ENCODE measurements at places on chromosomes 3 and 15. TPM values are rescaled to one million over a fixed set of nuclear protein-coding genes. Genes with fewer than 3 reads are reported as not detected.

GRCh38 chr15:85440451-85440850, 60.0 kb downstream of the AKAP13 start:
- no peak overlapping the region for H3K4me3 ChIP-seq
- no peaks in the 10 kb centered on the region for H3K36me3 ChIP-seq
- no peak overlapping the region for H3K27ac ChIP-seq
- H3K4me1 ChIP-seq = peaks cover 28% of the 10 kb centered on the region

DNA sequence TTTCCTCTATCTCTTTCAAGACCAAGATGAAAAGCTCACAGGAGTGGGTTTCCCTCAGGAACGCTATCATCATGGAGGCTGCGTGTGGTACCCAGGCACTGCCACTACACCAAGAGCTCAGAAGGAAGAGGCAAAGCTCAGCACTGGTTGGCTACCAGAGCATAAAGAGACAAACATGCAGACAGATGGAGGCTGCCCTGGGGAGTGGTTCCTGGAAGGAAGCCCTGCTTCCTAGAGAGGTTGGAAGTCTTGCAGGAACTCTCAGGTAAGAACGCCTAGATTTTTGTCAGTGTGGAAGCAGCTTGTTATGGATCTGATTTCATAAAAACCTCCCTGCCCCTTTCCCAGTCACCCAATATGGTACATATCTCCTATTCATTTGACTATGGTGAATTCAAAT, 49.9 kb upstream of the ADCY5 start:
- no peak overlapping the region for H3K4me3 ChIP-seq
- 0 out of 2 replicates have a peak, but pooled peaks cover 3% of the 10 kb centered on the region for H3K36me3 ChIP-seq
- H3K4me1 ChIP-seq = peaks cover 7% of the 10 kb centered on the region
- H3K27ac ChIP-seq = no peak overlapping the region
- peaks cover 9% of the 10 kb centered on the region for H3K27me3 ChIP-seq

The SELENOK gene
- 21.4 TPM for total RNA-seq

- no peaks in the 10 kb centered on the region for H3K27me3 ChIP-seq
- H3K36me3 ChIP-seq = no peaks in the 10 kb centered on the region
- DNase-seq = no peak
- H3K27ac ChIP-seq = no peak overlapping the region
- H3K4me1 ChIP-seq = peaks cover 16% of the 10 kb centered on the region
Measured at GRCh38 chr3:171186383-171186782, 159.9 kb upstream of the SLC2A2 start.

GRCh38 chr3:135163701-135164100, 368.6 kb downstream of the EPHB1 start:
- peaks cover 7% of the 10 kb centered on the region for H3K4me1 ChIP-seq
- no peak overlapping the region for H3K27ac ChIP-seq
- H3K27me3 ChIP-seq = no peaks in the 10 kb centered on the region
- no peaks in the 10 kb centered on the region for H3K36me3 ChIP-seq
- no peak overlapping the region for H3K4me3 ChIP-seq
- no peak for DNase-seq

DNA sequence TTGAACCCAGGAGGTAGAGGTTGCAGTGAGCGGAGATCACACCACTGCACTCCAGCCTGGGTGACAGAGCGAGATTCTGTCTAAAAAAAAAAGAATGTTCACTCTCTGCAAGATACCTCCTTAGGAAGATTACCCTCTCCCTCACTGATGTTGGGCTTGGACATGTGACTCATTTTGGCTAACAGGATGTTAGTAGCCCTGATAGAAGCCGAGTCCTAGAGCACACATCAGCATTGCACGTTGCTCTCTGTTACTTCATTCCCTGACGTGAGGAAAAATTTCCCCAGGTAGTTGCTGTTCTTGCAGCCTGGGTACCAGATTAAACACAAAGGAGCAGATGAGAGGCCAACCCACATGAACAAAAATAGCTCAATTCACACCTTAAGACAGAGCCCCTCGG, 78.1 kb upstream of the PRICKLE2 start:
- H3K27ac ChIP-seq = no peak overlapping the region
- H3K27me3 ChIP-seq = no peaks in the 10 kb centered on the region
- DNase-seq = no peak
- H3K4me3 ChIP-seq = no peak overlapping the region
- H3K36me3 ChIP-seq = no peaks in the 10 kb centered on the region
- no peaks in the 10 kb centered on the region for H3K4me1 ChIP-seq

The SKOR1 gene
- 0.17 TPM for total RNA-seq

DNA sequence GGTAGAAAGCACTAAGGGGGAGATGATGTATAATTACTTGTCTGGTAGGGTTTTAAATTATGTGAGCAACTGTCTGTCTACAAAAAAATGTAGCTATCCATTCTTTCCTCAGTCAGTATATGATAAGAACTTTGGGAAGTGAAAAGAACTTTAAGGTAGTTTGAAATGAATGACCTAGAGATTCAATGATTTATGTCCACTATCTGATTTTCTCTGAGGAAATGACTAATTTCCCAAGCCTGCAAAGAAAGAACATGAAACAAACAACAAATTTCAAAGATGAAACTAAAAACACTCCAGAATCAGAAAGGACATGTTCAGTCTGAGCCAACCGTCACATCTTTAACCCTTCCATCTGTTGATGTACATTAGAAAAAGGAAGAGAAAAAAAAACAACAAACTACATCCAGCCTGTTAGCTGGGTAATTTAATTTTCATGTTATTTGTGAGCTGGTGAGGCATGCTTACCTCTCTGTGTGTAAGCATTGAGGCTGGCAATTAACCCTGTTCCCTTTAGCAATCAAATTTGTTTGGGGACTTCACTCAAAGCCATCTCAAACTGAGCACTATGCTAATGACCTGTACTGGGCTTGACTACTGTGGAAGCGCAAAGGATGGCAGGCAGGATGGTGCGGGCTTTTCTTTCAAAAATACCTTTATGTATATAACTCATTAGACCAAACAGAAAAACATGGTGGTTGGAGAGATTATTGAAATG, 220.1 kb downstream of the TUSC7 start:
- H3K36me3 ChIP-seq = no peaks in the 10 kb centered on the region
- no peak overlapping the region for H3K4me3 ChIP-seq
- DNase-seq = no peak
- H3K4me1 ChIP-seq = no peaks in the 10 kb centered on the region
- no peak overlapping the region for H3K27ac ChIP-seq

DNA sequence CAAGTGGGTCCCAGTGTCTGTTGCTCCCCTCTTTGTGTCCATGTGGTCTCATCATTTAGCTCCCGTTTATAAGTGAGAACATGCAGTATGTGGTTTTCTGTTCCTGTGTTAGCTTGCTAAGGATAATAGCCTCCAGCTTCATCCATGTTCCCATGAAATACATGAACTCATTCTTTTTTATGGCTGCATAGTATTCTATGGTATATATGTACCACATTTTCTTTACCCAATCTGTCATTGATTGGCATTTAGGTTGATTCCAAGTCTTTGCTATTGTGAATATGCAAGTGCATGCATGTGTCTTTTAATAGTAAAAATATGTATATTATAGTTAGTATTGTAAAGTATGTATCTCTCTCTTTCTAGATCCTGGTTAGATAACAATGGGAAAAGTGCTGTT, 53.9 kb downstream of the TCAIM start:
- DNase-seq = no peak
- H3K27me3 ChIP-seq = no peaks in the 10 kb centered on the region
- H3K4me1 ChIP-seq = no peaks in the 10 kb centered on the region

- H3K4me1 ChIP-seq = peaks cover 64% of the 10 kb centered on the region
- no peak for DNase-seq
- H3K27ac ChIP-seq = no peak overlapping the region
Measured at GRCh38 chr15:26635105-26635504, 137.8 kb downstream of the GABRB3 start.

GRCh38 chr3:122415104-122415744, 638 bp downstream of the WDR5B start:
- peak overlapping the region; percentile 78 for H3K4me3 ChIP-seq
- H3K36me3 ChIP-seq = no peaks in the 10 kb centered on the region
- H3K27ac ChIP-seq = no peak overlapping the region

DNA sequence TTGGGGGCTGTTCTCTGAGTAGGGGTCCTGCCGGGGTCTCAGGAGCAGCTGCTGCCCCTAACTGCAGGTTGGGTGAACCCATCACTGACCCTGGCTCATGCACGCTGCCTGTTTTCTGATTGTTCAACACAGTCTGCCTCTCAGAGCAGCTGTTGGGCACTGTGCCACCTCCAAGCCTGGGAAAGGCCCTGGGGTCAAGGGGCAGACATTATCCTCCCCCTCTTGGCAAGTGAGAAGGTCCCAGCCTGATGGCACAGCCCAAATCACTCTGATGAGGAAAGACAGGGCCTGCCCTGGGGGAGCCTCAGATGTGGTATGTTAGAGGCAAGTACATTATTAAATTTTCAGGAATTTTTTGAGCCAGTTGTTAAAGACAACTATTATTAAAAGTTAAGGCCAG, 14.1 kb upstream of the GNAT1 start:
- H3K4me3 ChIP-seq = no peak overlapping the region
- no peak for DNase-seq
- H3K36me3 ChIP-seq = no peaks in the 10 kb centered on the region
- H3K4me1 ChIP-seq = no peaks in the 10 kb centered on the region

- no peaks in the 10 kb centered on the region for H3K36me3 ChIP-seq
- H3K27ac ChIP-seq = no peak overlapping the region
- no peaks in the 10 kb centered on the region for H3K4me1 ChIP-seq
- no peaks in the 10 kb centered on the region for H3K27me3 ChIP-seq
Measured at GRCh38 chr3:110677506-110677905, 394.1 kb upstream of the NECTIN3 start.

DNA sequence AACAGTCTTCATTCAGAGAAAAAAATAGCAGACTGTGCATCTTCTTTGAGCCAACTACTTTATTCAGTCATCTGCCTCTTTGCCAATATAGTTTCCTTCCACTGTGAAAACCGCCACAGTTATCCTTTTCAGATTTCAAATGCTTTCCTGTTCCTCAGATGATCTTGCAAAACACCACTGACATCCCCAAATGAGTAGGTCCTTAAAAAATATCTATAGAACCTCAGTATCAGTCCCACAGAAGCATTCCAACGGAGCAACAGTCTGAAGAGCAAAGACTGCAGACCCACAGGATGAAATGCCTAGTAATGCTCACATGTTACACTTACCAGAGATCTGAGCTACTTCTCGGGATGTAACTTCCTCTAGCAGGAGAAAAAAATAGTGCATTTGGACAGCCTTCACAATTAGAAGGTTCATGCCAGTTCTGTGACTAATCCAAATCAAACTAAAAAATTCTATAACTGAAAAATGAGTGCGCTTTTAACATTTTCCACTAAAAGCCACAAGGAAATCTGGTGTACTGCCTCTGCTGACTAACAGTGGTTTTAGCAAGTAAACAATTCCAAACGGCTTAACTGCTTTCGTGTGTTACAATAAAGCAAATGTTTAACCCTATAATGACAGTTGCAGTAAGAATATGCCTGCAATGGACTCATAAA, at the start of gene ANKRD28:
ANKRD28 (minus strand) TSS at position 338 of the 662 bp plus-strand sequence. CDS start 1,458 bp downstream, outside the sequence.
- peak within 1 kb of the TSS; percentile 1 for H3K4me3 ChIP-seq
- peak within 1 kb of the TSS; percentile 73 for H3K27ac ChIP-seq
- peak; percentile 55 for DNase-seq
- no peaks in the 10 kb centered on the region for H3K36me3 ChIP-seq

GRCh38 chr3:168616915-168617314, 521.2 kb upstream of the GOLIM4 start:
- DNase-seq = peak; percentile 57
- H3K4me1 ChIP-seq = peaks cover 58% of the 10 kb centered on the region
- H3K27me3 ChIP-seq = no peaks in the 10 kb centered on the region
- H3K27ac ChIP-seq = peak overlapping the region; percentile 91
- no peak overlapping the region for H3K4me3 ChIP-seq

DNA sequence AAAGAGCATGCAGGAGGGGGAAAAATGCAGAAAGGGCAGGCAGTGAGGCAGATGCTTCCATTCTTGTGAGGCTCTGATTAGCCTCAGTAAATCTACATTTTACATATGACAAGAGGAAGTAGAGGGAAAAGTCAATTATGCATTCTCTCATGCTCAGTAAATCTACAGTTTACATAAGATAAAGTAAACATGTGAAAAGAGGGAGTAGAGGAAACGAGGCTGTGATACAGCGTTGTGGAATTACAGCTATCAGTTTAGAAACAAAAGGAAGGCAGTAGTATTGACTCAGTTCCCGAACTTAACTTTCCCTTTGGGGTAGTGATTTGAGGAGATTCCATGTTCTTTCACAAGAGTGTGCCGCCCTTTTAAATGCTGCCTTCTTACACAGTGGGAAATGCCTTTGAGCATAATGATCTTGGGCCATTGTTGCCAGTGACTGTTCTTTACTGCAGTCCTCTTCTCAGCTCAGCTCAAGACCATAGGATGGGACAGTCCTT, 39.3 kb downstream of the OSTN start:
- peak overlapping the region; percentile 66 for H3K27ac ChIP-seq
- no peaks in the 10 kb centered on the region for H3K27me3 ChIP-seq
- no peaks in the 10 kb centered on the region for H3K36me3 ChIP-seq
- DNase-seq = no peak

The NRROS gene
- total RNA-seq = 5.9 TPM

GRCh38 chr15:42385206-42385979, 26.1 kb downstream of the CAPN3 start:
- no peak overlapping the region for H3K4me3 ChIP-seq
- DNase-seq = peak; percentile 90
- H3K27me3 ChIP-seq = no peaks in the 10 kb centered on the region
- H3K36me3 ChIP-seq = no peaks in the 10 kb centered on the region

The LRRC34 gene
- 15.7 TPM for total RNA-seq

The MYRIP gene
- total RNA-seq = 1.8 TPM

- no peaks in the 10 kb centered on the region for H3K27me3 ChIP-seq
- no peaks in the 10 kb centered on the region for H3K36me3 ChIP-seq
- H3K4me1 ChIP-seq = peaks cover 10% of the 10 kb centered on the region
Measured at GRCh38 chr3:30299674-30300385, 306.6 kb upstream of the TGFBR2 start.

GRCh38 chr3:118447339-118447738, 587.3 kb downstream of the IGSF11 start:
- no peaks in the 10 kb centered on the region for H3K4me1 ChIP-seq
- no peak overlapping the region for H3K27ac ChIP-seq
- no peaks in the 10 kb centered on the region for H3K27me3 ChIP-seq
- peaks cover 7% of the 10 kb centered on the region for H3K36me3 ChIP-seq

- H3K27ac ChIP-seq = no peak overlapping the region
- DNase-seq = no peak
- H3K4me1 ChIP-seq = no peaks in the 10 kb centered on the region
- H3K4me3 ChIP-seq = no peak overlapping the region
- no peaks in the 10 kb centered on the region for H3K27me3 ChIP-seq
Measured at GRCh38 chr3:11555211-11555782, 88.4 kb downstream of the VGLL4 start.

The ALDH1A2 gene
- not detected for total RNA-seq

- no peak overlapping the region for H3K4me3 ChIP-seq
- H3K27me3 ChIP-seq = no peaks in the 10 kb centered on the region
- peaks cover 6% of the 10 kb centered on the region for H3K36me3 ChIP-seq
- peaks cover 15% of the 10 kb centered on the region for H3K4me1 ChIP-seq
- peak overlapping the region; percentile 64 for H3K27ac ChIP-seq
Measured at GRCh38 chr3:172119266-172119969, 80.0 kb downstream of the FNDC3B start.

GRCh38 chr3:112814266-112814665, 32.4 kb downstream of the CD200R1L start:
- H3K4me1 ChIP-seq = peaks cover 8% of the 10 kb centered on the region
- DNase-seq = peak; percentile 57
- no peak overlapping the region for H3K4me3 ChIP-seq
- H3K27me3 ChIP-seq = no peaks in the 10 kb centered on the region
- no peak overlapping the region for H3K27ac ChIP-seq

Data from GM23338 (cell line).